ENCODE measurements at places on chromosomes 11 and 22.

DNA sequence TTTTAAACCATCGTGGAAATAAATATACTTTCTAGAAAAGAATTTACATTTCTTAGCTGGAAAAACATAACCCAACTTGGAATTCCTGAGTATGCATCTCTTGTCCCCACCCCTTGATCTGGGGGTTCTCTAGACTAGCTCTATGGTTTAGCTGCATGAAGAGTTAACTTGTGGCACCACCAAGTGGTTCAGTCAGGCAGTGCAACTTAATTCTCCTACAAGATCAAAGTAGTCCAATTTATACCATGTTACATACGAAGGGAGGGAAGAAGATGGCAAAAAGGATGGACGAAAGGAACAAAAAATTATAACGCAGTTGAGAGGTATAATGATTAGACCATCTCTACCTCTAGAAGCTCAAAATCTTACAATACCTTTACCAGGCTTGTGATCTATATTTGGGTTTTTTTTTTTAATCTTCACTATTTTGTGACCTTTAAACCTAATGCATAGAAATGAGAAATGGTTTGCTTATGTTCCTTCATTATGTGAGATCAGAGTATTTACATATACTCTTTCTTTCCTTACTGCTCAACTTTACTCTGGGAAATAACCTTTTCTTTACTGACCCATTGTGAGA is 28.5 kb upstream of the ALKBH3 start:
- DNase-seq = peak; percentile 65

DNA sequence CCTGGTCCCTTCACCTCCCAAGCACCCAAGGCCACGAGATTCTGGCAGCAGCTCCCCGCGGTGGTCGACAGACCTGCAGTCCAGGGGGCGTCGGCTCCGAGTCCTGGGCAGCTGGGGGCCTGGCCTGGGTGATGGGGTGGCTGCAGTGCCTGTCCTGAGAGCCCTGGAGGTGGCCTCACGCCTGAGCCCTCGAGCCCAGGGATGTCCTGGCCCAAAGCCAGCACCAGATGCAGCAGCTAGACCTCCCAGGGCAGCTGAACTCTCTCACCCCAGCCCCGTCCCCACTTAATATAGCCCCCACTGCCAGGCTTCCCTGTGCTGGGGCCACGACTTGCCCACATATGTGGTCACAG is 6.6 kb downstream of the LMNTD2 start:
- no peak for DNase-seq

- no peak for DNase-seq
Measured at GRCh38 chr22:17269607-17270261, 50.5 kb upstream of the ADA2 start.

GRCh38 chr22:29758068-29758622 is 8.7 kb downstream of the ZMAT5 start:
- DNase-seq = no peak

- no peak for DNase-seq
Measured at GRCh38 chr22:25748140-25748539, 6.2 kb downstream of the MYO18B start.

DNA sequence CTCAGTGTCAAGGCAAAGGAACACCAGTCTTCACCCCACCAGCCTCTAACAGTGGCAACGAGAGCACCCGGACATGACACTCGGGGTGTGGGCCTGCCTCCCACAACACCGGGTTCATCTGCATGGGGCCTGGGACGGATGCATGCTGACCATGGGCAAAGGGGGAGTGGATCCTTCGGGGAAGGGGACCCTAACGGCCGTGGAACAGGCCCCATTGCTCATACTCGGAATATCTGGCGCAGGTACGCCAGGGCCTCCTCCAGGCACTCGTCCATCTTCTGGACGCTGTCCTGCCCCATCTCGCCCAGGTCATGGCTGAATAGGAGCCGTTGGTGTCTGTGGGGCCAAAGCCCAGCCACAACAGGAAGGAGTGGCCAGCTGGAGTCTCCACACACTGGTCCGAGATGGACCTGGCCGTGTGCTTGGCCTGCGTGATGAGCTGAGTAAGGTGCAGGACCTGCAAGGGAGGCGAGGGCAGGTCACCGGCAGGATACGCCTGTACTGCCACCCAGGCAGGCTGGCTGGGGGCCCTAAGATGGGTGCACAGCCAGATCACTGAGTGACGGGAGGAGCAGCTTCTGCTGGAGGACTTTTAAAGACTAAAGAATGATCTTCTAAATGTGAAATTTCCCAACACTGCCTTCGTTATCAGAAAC is 96.8 kb downstream of the MED15 start:
- no peak for DNase-seq

- no peak for DNase-seq
Measured at GRCh38 chr11:11318961-11319360, 34.1 kb downstream of the CSNK2A3 start.

GRCh38 chr11:61679296-61679695 is 895 bp upstream of the DAGLA start:
- DNase-seq = no peak

DNA sequence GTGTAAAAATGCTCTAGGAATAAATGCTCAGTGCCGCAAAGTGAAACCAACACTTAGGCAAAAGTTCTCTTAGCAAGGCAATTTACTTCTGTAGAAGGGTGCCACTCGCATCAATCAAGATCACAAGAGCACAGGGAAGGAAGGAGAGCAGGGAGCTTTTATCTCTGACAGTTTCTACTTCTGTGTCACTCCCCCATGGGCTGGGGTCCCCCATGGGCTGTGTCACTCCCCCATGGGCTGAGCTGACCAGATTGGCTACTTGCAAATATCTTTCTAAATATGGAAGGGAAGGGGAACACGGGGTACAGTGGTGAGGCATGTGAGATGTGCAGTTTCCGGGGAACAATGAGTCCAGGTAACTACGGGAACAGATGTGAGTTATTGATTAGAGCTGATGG is 397 bp downstream of the OR52N2 start:
- DNase-seq = no peak

DNA sequence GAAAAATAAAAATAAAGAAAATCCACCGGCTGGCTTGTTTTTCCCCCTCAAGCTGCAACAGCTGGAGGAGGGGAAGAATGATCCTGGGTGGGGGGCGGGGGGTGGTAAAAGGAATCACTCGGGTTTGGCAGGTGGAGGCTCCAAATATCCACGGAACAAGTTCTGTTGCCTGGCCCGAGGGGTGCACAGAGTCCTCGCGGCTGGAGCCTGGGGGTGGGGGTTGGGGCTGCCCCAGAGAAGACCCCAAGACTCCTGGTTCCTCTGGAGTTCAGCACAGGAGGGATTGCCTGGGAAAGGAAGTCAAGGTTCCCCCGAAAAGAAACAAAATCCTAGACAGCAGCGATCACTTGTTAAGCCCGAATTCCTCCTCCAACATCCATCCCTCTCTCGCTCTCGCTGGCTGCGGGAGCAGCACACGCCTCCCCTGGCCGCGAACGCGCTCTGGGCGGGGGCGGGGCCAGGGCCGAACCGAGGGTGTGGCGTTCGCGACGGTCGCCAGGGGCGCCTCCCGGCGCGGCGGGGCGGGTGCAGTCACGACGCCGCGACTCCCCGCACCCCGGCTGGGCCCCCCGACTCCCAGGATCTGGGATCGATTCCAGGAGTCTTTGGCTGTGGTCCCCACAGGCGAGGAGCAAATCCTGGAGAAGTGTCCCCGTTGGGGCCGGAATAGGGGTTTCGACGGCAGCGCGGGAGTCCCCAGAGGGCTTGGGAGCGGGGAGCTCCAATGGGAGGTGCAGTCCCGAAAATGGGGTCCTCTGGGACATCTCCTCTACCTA is at the start of gene KCNA4:
TSS of gene KCNA4 (minus strand) at position 443 of the 776 bp plus-strand sequence. CDS start 4,352 bp downstream, outside the sequence.
- no peak for DNase-seq

DNA sequence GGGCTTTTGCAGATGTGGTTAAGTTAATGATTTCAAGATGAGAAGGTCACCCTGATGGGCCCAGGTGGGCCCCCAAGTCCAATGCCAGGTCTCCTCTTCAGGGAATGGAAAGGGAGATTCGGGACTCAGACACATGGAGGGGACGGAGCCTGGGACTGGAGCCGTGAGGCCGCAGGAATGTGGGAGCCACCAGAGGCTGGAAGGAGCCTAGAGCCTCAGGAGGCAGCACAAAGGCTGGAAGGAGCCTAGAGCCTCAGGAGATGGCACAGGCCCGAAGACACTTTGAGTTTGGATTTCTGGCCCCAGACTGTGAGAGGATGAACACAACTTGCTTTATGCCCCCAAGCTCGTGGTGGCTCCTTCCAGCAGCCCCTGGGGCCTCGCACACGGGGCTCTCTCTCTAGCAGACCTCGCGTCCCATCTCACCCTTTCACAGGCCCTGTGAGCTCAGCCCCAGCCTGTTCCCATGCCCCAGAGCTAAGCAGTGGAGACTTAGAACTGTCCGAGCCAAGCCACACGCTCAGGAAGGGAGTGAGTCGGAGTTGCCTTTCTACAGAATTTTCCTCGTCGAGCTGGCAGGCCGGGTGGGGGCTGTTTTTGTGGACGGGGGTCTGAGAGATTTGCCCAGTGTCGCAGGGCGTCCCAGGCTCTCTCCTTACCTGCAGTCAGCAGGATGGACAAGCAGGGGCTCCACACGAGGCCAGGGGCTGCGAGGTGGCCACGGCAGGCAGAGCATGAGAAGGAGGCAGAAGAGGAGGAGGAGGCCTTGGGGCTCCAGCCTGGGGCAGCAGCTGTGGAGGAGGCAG is 937.6 kb downstream of the BRD1 start:
- no peak for DNase-seq

- no peak for DNase-seq
Measured at GRCh38 chr11:31114442-31114841, 255.1 kb downstream of the DCDC1 start.

DNA sequence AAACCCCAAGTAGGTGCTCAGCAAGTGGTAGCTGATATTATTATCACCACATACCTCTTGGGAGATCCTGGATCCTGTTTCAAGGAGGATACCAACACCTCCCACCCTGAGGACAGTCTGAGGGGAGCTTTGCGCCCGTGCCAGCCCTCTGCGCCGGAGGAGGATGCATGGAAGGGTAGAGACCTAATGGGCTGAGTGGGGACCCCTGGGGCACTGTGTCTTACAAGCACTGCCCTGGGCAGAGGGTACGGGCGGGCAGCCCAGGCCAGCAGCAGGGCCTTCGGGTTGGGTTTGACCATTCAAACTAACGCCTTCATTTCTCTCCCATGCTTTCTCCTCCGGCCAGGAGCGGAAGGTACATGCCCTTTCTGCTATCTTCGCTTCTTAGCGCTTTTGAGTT is 26.3 kb downstream of the MYBPC3 start:
- DNase-seq = no peak

GRCh38 chr22:46229701-46230100 is 20.4 kb downstream of the CDPF1 start:
- no peak for DNase-seq

DNA sequence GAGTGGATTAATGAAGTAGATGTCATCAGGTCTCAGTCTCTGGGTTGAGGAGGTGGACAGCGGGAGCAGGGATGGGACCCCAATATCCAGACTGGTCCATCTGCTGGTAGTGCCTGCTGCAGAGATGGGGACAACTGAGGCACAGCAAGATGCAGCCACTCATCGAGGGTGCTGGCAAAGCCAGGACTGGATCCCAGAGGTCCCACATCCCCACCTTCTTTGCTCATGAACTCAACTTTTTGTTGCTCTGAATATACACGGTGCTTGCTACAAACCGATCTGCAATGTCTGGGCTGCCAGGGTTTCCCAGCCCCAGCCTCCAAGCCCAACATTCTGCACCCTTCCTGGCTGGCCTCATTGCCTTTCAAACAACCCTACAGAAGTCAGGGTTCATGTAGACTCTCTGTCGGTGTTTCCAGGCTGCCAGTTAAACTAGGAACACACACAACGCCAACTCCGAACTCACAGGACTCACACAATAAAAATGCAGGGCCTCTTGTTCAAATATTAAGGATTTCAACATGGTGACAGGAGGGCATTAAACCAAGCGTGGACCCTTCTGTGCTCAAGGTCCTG is 168.2 kb downstream of the MN1 start:
- DNase-seq = no peak

DNA sequence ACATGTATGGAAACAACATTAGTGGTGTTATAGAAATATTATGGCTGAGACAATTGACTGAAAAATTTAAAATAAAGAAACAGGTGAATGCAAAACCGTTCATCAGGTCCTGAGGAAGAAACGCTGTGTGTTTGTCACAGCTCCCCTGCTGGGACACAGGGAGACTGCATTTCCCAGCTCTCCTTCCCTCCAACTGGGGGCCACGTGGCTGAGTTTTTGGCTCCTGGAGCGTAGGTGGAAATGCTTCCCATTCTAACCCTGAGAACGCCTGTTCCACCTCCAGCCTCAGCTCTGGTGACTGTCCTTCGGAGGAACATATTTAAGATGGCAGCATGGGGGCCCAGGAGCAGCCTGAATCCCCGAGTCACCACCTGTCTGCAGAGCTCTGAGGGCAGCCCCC is 398.6 kb downstream of the BRD1 start:
- DNase-seq = no peak

DNA sequence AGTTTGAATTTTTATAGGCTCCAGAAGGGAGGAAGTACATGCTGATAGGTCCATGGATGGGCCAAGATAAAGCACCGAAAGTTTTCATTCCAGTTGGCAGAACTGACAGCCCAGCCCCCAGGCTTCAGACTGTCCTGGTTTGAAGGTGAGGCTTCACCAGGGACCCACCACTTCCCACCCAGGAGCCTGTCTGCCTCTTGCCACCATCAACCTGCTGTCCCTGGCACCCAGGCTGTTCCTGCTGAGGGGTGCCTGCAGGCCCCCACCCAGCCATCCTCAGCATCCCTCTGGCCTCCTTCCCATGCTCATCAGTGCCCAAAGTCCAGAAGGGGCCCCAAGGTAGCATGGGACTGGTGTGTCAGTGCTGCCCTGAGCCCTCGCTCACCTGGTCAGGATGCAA is 463.9 kb downstream of the NELL1 start:
- no peak for DNase-seq

DNA sequence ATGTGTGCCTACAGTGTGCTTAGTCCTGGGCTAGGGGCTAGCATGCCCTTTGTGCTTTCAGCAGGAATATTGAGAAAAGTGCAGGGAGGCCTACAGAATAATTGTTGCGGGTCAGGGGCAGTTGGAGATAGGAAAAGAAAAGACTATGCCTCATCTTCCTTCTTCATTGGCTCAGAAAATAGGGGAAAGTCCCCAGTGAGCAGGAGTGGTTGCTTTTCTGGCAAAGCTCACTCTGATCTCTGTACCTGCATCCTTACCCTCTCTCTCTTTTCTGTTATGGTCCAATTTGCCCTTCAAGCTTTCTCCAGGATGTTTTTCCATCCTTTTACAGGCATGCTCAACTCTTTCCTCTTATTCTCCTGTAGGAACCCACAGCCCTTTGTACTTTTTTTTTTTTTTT is 29.5 kb upstream of the RRM1 start:
- DNase-seq = no peak

DNA sequence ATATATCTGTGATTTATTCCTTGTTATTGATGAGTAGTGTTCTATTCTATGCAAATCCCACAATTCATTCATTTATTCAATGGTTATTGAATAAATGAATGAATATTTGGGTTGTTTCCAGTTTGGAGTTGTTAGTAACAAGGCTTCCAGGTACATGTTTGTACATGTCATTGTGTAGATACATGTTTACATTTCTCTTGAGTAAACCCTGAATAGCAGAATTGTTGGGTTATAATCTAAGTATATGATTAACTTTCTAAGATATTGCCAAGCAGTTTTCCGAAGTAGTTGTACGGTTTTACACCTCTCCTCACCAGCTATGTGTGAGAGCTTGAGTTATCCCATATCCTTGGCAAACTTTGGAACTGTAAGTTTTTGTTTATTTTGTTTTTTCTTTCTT is 18.5 kb upstream of the OR8G1 start:
- no peak for DNase-seq

GRCh38 chr11:109869536-109869935 is 223.7 kb upstream of the ZC3H12C start:
- DNase-seq = no peak

GRCh38 chr22:34299496-34299895 is 379.2 kb upstream of the LARGE1 start:
- DNase-seq = no peak

- no peak for DNase-seq
Measured at GRCh38 chr11:12182676-12183541, 72.5 kb downstream of the MICAL2 start.
